ENCODE measurements at places on chromosomes 12 and 14. TPM values are rescaled to one million over a fixed set of nuclear protein-coding genes. Genes with fewer than 3 reads are reported as not detected.

Gene CCDC177
- not detected for total RNA-seq

DNA sequence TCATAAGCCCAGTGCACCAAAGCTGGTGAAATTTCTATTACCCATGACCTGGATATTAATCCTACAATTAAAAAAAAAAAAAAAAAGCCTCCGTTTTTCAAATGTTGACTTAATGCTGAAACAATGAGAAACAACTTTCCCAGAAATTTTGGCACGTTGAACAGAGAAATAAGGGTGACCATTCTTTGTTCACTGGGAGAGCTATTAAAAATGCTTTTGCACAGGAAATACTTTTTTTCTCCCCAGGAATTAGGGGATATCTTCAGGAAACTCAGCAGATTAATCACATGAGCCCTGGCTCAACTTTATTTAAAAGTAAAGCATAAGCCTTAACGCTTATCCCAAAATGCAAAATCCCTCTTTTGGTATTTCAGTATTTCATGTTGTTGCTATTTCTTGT is 54.8 kb upstream of the FLRT2 start:
- no peak overlapping the region for H3K4me3 ChIP-seq
- no peaks in the 10 kb centered on the region for H3K4me1 ChIP-seq
- H3K27ac ChIP-seq: no peak overlapping the region
- H3K27me3 ChIP-seq: no peaks in the 10 kb centered on the region
- no peak for DNase-seq
- no peaks in the 10 kb centered on the region for H3K36me3 ChIP-seq

- H3K4me1 ChIP-seq: peaks cover 33% of the 10 kb centered on the region
- H3K27ac ChIP-seq: no peak overlapping the region
- H3K4me3 ChIP-seq: no peak overlapping the region
These were observed 4.0 kb downstream of the ASCL4 start for GRCh38 chr12:107778383-107779025.

DNA sequence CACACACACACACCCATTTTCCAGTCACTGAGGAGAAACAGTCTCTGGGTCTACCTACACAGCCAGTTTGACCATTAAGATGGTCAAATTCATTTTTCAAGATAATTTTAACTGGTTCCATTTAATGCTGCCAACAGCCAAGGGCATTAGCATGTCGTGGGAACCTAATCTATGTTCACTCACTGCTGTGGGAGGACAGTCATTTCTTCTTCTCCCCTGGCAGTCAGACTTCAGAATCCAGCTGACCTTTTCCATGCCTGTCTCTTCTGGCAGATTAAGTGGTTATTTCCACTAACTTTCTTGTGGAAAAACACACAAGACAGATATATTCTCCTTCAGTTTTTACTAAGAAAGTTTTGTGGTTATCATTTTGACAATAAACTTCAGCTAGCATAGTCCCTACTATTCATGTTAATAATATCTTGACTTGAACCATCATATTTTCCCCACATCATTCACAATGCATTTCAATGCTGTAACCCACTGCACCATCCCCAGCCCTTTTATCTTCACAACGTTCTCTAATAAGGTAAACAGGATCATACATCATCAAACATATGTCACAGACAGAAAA is 82.2 kb downstream of the DAD1 start:
- peak overlapping the region; percentile 38 for H3K27ac ChIP-seq
- no peak for DNase-seq
- no peaks in the 10 kb centered on the region for H3K36me3 ChIP-seq
- H3K27me3 ChIP-seq: no peaks in the 10 kb centered on the region
- no peak overlapping the region for H3K4me3 ChIP-seq
- peaks cover 58% of the 10 kb centered on the region for H3K4me1 ChIP-seq

DNA sequence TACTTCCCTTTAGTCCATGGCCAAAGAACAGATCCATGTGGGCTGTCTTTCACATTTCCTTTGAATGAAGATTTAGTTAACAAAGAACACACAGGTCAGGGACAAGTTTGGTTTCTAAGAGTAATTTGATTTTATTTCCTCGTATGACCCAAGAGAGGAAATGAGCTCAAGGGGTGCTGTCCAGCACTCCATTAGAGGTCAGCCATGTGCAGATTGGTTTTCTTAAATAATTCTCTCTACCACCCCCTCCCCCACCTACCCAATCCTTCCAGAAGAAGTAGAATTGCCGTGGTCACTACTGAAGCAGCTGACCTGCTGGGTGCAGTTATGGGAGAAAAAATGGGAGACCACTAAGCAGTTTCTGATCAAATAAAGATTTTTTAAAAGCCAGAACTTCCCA is 13.9 kb upstream of the OAS1 start:
- H3K4me3 ChIP-seq: no peak overlapping the region
- H3K4me1 ChIP-seq: no peaks in the 10 kb centered on the region
- H3K27ac ChIP-seq: no peak overlapping the region
- peaks cover 6% of the 10 kb centered on the region for H3K27me3 ChIP-seq

Gene CCDC38
- total RNA-seq: 1.00 TPM

Gene KRT71
- total RNA-seq: not detected

GRCh38 chr12:92199819-92200576 is 54.4 kb upstream of the BTG1 start:
- no peak for DNase-seq
- no peak overlapping the region for H3K27ac ChIP-seq
- no peaks in the 10 kb centered on the region for H3K36me3 ChIP-seq
- no peaks in the 10 kb centered on the region for H3K4me1 ChIP-seq

- H3K4me3 ChIP-seq: no peak overlapping the region
- no peaks in the 10 kb centered on the region for H3K36me3 ChIP-seq
- no peaks in the 10 kb centered on the region for H3K27me3 ChIP-seq
- no peak overlapping the region for H3K27ac ChIP-seq
- no peaks in the 10 kb centered on the region for H3K4me1 ChIP-seq
- no peak for DNase-seq
These were observed 158.8 kb upstream of the NPAS3 start for GRCh38 chr14:32779840-32780239.

Gene ZC3H10
- 21.7 TPM for total RNA-seq

Gene NRL
- 8.8 TPM for total RNA-seq

Gene LGR5
- total RNA-seq: not detected

GRCh38 chr12:62934239-62934798 is 631 bp downstream of the PPM1H start:
- H3K36me3 ChIP-seq: no peaks in the 10 kb centered on the region
- H3K4me3 ChIP-seq: peak overlapping the region; percentile 57
- peaks cover 36% of the 10 kb centered on the region for H3K27me3 ChIP-seq
- DNase-seq: peak; percentile 19
- H3K27ac ChIP-seq: no peak overlapping the region
- H3K4me1 ChIP-seq: peaks cover 19% of the 10 kb centered on the region

- H3K4me3 ChIP-seq: no peak overlapping the region
- peaks cover 2% of the 10 kb centered on the region for H3K36me3 ChIP-seq
- no peak for DNase-seq
- H3K4me1 ChIP-seq: no peaks in the 10 kb centered on the region
- no peak overlapping the region for H3K27ac ChIP-seq
- H3K27me3 ChIP-seq: no peaks in the 10 kb centered on the region
These were observed 7.1 kb downstream of the NR2C1 start for GRCh38 chr12:95066091-95066855.

- H3K27me3 ChIP-seq: no peaks in the 10 kb centered on the region
- H3K4me3 ChIP-seq: no peak overlapping the region
- no peaks in the 10 kb centered on the region for H3K36me3 ChIP-seq
- no peaks in the 10 kb centered on the region for H3K4me1 ChIP-seq
- H3K27ac ChIP-seq: no peak overlapping the region
These were observed 9.5 kb downstream of the ATXN2 start for GRCh38 chr12:111589601-111590000.

Gene STK38L
- total RNA-seq: 19.9 TPM

Data from B cell (primary cell).